ENCODE measurements at places on chromosomes 5 and 9.

- DNase-seq, result no peak
These were observed 177.0 kb upstream of the MVB12B start for GRCh38 chr9:126149661-126150060.

DNA sequence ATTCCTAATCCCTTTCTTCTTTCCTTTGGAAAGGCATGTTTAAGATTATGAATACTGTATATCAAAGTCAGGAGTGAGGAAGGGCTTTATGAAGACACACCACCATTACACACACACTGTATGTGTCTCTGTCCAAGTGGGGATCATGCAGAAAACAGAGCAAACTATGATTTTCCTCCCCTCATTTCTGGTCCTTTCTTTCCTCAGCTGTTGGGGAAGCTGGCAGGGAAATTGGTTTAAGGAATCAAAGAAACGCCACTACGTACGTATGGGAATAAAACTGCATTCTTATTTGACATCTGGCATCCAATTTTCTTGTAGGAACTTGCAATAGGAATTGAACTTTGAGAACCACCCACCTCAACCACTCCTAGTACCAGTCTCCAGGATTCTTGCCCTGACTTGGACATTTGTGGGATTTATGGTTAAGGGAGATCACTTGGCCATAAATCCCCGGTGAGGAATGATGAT lies 125.8 kb downstream of the PDE4D start:
- no peak for DNase-seq

GRCh38 chr9:133522073-133522910 lies 2.5 kb downstream of the MYMK start:
- DNase-seq, result no peak

DNA sequence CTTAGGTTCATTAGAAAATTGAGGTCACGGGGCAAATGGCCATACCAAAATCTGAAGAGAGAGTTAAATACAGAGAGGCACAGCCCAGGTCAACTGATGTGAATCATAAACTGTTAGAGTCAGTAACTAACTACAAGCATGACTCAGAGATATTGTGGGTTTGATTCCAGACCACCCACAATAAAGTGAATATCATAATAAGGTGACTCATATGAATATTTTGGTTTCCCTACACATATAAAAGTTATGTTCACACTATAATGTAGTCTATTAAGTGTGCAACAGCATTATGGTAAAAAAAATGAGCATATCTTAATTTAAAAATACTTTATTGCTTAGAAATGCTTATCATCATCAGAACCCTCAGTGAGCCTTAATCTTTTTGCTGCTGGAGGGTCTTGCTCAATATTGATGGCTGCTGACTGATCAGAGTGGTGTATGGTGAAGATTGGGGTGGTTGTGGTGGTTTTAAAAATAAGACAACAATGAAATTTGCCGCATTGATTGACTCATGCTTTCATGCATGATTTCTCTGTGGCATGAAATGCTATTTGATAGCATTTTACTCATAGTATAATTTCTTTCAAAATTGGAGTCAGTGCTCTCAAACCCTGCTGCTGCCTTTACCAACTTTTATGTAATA lies 53.1 kb upstream of the EDIL3 start:
- no peak for DNase-seq

DNA sequence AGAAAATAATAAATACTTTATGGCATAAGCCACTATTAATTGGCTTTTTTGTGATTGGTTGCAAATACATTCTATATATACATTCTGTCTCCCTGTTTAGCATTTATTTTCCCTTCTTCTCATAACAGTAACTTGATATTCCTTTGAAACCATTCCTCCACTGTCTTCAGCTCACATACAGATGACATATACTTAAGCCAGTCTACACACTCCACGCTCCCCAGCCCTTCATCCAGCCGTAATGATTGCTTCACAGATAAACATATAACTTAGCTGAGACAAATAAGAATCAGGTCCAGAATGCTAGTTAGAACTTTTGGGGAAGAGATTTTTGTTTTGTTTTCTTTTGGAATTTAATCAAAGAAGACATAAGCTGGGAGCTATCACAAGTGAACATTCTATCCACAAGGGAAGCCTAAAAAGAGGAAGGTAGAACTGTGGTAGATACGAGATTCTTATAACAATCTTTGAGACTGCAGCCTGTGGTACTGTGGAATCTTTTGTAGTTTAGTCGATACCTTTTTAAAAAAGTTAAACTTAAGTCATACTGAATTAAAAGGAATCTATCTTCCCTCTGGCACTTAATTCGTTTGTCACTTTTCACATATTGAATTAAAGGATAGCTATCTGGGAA lies 365.1 kb upstream of the PRR16 start:
- no peak for DNase-seq

DNA sequence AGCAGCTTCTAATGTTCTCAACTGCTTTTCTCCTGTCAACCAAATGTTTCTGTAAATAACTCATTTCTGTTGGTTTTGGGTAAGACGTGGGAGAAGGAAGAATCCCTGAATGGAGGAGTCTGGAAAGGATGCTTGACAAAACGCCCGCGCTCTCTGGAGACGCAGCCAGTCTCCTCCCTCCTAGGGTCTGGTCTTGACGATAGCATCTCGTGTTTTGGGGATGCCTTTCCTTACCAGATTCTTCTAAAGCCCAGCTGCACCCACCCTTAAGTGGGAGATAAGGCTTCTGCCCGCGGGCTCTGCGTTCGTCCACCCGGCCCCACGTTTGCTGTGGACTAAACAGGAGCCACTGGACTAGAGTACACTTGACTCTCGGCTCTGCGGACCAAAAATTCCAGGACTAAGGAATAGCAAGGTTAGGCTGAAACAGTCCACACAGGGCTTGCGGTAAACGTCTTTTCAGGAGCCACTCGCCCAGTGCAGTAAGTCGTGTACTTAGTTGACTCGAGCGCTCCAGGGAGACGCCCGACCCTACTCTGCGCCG lies 491 bp upstream of the CTSL start:
- no peak for DNase-seq

Data from NCI-H1417 treated with DMSO at 0.1 percent for 48 hours (cell line).